ENCODE measurements at places on chromosomes 5 and 9. TPM values are rescaled to one million over a fixed set of nuclear protein-coding genes. Genes with fewer than 3 reads are reported as not detected.

Gene GDA
- 0.11 TPM for polyA plus RNA-seq

Gene MSANTD3
- 11.8 TPM for polyA plus RNA-seq

Gene PCDHGC5
- 0.06 TPM for polyA plus RNA-seq

Gene ORM1
- not detected for polyA plus RNA-seq

Gene FEM1C
- 4.2 TPM for polyA plus RNA-seq

Gene ARHGEF37
- 5.2 TPM for polyA plus RNA-seq

Gene WNT8A
- polyA plus RNA-seq, result not detected

Gene RAPGEF6
- polyA plus RNA-seq, result 1.2 TPM

Gene RELL2
- polyA plus RNA-seq, result 1.4 TPM

Gene THBS4
- 5.3 TPM for polyA plus RNA-seq

Gene BNC2
- 3.9 TPM for polyA plus RNA-seq

Gene GGTA1
- 37.5 TPM for polyA plus RNA-seq

Gene RORB
- 0.09 TPM for polyA plus RNA-seq

Gene PTGS1
- polyA plus RNA-seq, result 4.7 TPM

Gene F12
- polyA plus RNA-seq, result not detected

Gene FOXI1
- polyA plus RNA-seq, result not detected

Gene CCDC180
- 1.4 TPM for polyA plus RNA-seq

Gene C8G
- polyA plus RNA-seq, result 0.85 TPM

Gene IL9
- not detected for polyA plus RNA-seq

Gene CDKN2B
- polyA plus RNA-seq, result 55.0 TPM

Gene NRARP
- 3.8 TPM for polyA plus RNA-seq

Gene DND1
- polyA plus RNA-seq, result 0.79 TPM

Gene CYLC2
- polyA plus RNA-seq, result not detected

Data from adipose tissue (tissue), 3 donors.